ENCODE measurements at places on chromosomes 6 and 20. TPM values are rescaled to one million over a fixed set of nuclear protein-coding genes. Genes with fewer than 3 reads are reported as not detected.

The DPPA5 gene
- not detected for total RNA-seq

The BMP7 gene
- total RNA-seq: not detected

The TBX18 gene
- 29.6 TPM for total RNA-seq

The KHDC1L gene
- total RNA-seq: not detected

The TMEM242 gene
- total RNA-seq: 4.9 TPM

The HCK gene
- total RNA-seq: not detected

The PRDM13 gene
- total RNA-seq: not detected

The NHSL1 gene
- 16.5 TPM for total RNA-seq

The CRISP3 gene
- total RNA-seq: not detected

The SLC22A7 gene
- not detected for total RNA-seq

The THBS2 gene
- total RNA-seq: 143 TPM

The C20orf144 gene
- not detected for total RNA-seq

The PAX1 gene
- not detected for total RNA-seq

The FAM83C gene
- total RNA-seq: not detected

The SOX12 gene
- total RNA-seq: 19.7 TPM

The EDN3 gene
- total RNA-seq: under 0.01 TPM
